ENCODE measurements at places on chromosomes 1 and 21.

DNA sequence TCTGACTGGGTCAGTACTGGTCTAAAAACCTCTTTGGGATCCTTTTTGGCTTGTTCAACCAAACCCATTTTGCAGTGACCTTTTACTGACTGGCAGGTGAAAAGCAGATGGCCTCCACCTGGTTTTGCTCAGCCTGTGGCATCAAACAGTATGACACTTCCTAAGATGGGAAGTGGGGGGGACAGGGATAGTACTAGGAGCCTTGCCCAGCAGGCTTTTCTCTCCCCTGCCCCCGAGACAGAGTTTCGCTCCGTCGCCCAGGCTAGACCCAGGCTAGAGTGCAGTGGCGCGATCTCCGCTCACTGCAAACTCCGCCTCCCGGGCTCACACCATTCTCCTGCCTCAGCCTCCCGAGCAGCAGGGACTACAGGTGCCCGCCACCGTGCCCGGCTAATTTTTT lies 18.3 kb downstream of the INTS3 start:
- DNase-seq: no peak

- no peak for DNase-seq
Observed at GRCh38 chr1:94514095-94514727, 27.3 kb downstream of the F3 start.

DNA sequence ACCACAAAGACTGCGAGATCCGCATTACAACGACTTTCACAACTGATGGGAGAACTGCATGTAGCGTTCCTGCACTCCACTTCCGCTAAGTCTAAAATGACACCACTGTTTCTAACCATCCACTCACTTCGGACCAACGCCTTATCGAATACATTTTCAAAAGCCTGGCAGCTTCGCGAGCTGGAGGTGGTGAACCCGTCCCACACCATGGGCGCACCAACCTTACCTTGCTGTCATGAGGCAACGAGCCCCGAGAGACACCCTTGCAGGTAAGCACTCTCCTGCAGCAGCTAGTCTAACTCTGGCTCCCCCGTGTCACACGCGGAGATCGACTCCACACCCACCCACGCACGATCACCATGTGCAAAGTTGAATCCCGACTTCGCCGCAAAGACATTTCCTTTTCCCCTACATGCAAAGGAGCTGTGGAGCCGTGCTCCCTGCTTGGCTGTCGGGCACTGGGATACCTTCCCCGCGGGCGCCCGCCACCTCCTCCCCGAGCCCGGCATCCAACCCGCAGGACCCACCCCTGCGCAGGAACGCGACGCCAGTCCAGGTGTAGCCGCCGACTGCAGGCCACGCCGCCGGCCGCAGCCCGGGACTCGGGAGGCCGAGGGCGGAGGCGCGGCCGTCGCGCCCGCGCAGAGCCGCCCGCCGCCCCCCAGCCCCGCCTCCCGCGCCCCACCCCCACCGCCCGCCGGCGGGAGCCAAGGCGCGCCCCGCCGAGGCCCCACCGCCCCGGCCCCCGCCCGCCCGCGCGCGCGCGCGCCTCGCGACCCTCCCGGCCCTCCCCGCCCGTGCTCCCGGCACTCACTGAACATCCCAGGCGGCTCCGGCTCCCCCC lies 629 bp downstream of the TAF5L start:
- peak; percentile 76 for DNase-seq

DNA sequence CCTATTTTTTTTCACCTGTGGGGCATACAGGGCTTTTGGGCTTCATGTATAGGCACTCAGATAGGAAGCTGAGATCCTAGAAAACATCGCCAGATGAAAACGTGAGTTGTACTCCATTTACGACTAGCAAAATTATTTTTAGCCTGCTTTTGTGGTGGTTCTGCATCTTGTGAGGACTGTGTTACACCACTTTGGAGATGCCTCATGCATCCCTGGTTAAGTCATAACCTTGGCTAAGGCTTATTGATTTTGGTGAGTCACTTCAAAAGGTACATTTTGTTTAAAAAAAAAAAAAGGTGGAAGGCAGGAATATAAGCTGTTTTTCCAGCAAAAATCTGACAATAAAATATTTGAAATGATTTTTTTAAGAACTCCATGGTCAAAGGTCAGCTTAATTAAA lies 101.8 kb upstream of the OLFM3 start:
- DNase-seq: no peak

GRCh38 chr21:45408801-45409261 lies 3.9 kb downstream of the COL18A1 start:
- DNase-seq: no peak

- peak; percentile 63 for DNase-seq
Observed at GRCh38 chr1:211352985-211353515, 26.4 kb downstream of the TRAF5 start.

DNA sequence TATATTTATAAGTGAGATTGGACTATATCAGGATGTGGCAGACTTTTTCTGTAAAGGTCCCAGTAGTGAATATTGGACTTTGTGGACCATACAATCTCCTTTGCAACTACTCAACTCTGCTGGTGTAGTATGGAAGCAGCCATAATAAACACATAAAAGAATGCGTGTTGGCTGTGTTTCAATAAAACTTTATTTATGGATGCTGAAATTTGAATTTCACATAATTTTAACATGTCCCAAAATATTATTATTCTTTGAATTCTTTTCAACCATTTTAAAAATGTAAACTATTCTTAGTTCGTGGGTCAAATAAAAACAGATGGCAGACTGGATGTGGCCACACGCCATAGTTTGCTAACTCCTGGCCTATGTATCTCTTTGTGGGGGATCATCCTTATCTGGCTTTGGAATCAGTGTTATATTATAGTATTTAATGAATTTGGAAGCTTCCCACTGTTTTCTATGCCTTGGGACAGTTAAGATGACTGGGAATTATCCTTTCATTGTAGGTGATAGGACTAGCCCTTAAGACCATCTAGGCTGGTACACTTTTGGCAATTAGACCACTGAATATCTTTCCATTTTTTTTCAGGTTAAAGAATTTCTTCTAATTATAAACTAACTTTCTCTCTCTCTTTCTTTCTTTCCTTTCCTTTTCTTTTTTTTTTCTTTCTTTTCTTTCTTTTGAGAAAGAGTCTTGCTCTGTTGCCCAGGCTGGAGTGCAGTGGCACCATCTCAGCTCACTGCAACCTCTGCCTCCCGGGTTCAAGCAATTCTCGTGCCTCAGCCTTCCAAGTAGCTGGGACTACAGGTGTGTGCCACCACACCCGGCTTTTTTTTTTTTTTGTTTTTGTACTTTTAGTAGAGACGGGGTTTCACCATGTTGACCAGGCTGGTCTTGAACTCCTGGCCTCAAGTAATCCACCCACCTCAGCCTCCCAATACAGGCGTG lies 14.9 kb upstream of the SLAMF6 start:
- no peak for DNase-seq

- DNase-seq: no peak
Observed at GRCh38 chr1:193070942-193071341, 11.5 kb downstream of the RO60 start.

DNA sequence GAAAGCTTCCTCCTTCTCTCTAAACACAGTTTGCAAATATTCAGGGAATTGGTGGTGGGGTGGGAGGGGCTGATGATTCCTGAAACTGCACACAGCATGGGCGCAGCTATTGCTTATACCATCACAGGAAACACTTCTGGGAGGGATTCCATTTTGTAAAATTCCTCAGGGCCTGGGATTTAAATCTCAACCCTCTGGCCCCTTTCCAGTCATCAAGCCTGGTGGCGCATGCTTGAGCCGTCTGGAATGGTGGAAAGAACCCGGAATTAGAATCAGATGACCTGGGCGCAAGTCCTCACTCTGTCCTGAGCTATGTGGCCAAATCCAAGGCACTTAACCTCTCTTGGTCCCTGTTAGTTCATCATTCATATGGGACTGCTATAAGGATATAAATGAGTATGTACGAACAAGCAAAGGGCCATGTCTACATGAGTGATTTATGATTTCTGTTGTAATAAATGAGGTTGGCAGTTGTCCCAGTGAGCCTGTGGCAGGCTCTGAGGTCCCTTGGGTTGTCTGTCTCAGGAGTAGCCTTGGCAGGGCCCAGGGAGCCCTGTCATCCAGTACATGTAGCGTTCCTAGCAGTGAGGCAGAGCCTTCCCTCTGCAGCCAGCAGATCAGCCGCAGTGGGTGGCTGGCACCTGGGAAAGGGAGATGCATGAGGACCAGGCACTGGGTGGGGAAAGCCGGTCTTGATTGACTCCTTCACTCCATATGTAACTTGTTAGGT lies 72.0 kb downstream of the MAN1C1 start:
- DNase-seq: no peak

Data from activated T-cell treated with anti-CD3 and anti-CD28 coated beads, Interleukin-2, amount 50 U/mL, for 24 hours (primary cell).